ENCODE measurements at places on chromosomes 3 and 15.

- no peak for DNase-seq
Observed at GRCh38 chr15:64026591-64026990, 19.7 kb downstream of the DAPK2 start.

GRCh38 chr3:134372396-134373270 lies 1.6 kb downstream of the AMOTL2 start:
- no peak for DNase-seq

DNA sequence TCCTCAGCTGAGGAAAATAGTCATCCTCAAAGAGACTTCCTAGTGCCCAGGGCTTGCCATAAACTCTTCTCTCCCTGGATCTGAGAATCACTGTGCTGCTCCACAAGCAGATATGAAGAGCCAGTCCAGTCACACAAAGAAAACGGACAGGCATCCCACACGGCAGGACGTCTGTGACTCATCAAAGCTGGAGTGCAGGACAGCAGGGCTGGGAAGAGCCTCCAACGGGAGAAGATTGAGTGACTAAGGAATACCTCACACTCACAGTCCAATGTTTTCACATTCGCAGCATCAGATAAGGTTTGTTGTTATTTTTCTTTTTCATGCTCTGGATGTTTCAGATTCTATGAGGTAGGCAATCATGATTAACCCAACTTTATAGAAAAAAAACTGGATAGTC lies 57.8 kb downstream of the NEK10 start:
- no peak for DNase-seq

GRCh38 chr3:195208183-195208582 lies 62.8 kb downstream of the XXYLT1 start:
- no peak for DNase-seq

GRCh38 chr3:184666442-184666841 lies 45.4 kb downstream of the MAGEF1 start:
- no peak for DNase-seq

- DNase-seq: no peak
Observed at GRCh38 chr3:179432021-179432420, 19.2 kb downstream of the GNB4 start.

DNA sequence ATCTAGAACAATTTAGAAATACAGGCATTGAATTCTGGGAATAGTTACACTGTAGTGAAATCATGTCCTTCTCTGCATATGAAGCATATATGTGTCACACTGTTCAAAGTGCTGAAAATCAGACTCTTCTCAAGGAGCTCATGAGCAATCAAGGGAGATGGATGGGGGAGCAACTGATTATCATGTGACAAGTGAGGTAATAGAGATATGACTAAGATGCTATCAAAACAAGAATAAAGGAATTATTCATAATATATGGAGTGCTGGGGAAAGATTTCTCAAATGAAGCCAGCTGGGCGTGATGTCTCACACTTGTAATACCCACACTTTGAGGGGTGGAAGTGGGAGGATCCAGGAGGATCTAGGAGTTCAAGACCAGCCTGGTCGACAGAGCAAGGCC lies 74.9 kb upstream of the CHRNB4 start:
- DNase-seq: no peak

DNA sequence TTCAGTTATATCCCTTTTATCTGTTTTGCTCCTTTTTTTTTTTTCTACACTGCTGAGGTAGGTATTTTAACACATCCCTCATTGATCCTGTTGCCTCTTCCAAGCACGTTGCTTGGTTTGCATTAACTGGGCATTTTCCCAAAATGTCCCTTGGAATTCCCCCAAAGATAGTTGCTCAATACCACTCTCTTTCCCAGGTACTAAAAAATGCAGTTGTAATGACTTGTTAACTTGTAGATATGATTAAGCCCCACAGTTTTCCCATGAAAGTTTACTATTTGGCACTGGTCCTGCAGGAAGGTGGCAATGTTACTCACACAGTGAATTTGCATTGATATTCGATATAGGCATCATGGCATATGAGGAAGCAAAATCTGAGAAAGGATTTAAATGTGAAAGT lies 67.1 kb downstream of the GRM7 start:
- DNase-seq: no peak

DNA sequence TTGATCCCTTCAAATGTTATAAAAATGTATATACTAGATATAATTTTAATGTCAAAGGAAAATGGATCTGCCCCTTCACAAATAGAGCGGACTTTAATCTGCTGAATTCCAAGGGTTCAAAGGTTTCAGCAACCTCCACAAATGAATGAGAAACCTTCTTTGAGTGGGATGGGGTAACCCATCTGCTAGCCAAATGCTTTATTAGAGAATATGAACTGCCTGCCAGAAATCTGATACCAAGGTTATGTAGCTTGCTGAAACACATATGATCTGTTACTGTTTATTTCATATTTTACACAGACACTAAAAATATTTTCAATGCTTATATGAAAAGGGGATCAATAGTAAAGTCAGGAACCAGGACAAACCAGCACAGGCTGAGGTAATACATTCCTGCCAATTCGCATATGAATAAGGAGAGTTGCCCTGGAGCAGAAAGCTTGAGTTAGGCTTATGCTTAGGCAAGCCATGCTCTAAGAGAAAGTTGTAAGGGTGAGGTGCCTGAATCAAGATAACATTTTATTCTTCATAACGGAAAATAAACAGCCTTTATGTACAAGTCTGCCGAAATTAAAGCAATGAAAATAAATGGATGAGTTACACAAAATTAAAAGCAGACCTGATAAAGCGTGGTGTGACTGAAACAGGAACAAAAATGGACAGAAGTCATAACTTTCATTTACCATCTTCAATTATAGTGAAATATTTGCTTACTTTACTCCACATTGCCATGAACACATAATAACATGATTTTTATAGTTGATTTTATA lies 26.5 kb downstream of the PLOD2 start:
- DNase-seq: no peak

GRCh38 chr3:98596541-98597500 lies 3.4 kb upstream of the CPOX start:
- no peak for DNase-seq

- no peak for DNase-seq
Observed at GRCh38 chr3:171837698-171838097, 5.5 kb upstream of the TMEM212 start.

DNA sequence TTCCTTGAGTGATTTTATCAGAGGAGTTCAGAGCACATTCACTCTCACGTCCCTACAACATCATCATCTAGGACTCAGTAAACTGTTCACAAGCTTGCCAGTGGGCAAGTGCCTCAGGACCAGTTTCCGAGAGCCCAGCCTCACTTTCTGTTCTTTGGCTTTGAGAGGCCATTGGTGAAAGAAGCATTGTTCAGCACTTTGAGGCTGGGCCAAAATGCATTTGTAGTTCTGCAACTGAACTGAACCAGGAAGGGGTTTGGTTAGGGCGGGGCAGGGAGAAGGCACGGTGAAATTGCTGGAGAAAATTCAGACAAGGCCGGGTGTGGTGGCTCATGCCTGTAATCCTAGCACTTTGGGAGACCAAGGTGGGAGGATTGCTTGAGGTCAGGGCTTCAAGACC lies 222.1 kb upstream of the CHRM5 start:
- no peak for DNase-seq

GRCh38 chr3:64278625-64279024 lies 53.4 kb upstream of the PRICKLE2 start:
- DNase-seq: no peak

- DNase-seq: no peak
Observed at GRCh38 chr3:46899151-46900006, 21.9 kb downstream of the PTH1R start.

DNA sequence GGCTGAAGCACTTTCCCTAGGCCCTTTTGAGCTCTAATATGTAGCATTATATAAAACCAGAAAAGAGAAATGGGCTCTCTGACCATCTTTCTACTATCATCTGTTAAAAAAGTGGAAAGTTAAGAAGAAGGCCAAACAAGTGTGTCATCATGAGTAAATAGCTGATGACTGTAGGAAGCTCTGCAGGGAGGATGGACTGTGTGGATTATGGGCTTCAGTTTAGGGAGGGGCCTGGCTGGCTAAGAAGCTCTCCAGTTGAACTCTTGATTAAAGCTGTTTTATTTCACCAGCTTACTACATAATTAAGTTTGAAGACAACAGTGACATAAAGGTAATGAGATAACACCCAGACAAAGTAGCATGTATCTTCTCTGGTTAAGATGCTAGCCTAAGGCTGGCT lies 30.6 kb downstream of the INTS14 start:
- no peak for DNase-seq

GRCh38 chr3:114879059-114880031 lies 267.7 kb downstream of the ZBTB20 start:
- no peak for DNase-seq

- no peak for DNase-seq
Observed at GRCh38 chr3:115792206-115792955, 169.1 kb downstream of the GAP43 start.

- DNase-seq: no peak
Observed at GRCh38 chr3:148816981-148817525, 10.6 kb upstream of the CPB1 start.

GRCh38 chr3:37494216-37494615 lies 319.8 kb upstream of the LRRFIP2 start:
- DNase-seq: no peak

GRCh38 chr15:64686130-64686735 lies 89.2 kb downstream of the RBPMS2 start:
- DNase-seq: no peak

DNA sequence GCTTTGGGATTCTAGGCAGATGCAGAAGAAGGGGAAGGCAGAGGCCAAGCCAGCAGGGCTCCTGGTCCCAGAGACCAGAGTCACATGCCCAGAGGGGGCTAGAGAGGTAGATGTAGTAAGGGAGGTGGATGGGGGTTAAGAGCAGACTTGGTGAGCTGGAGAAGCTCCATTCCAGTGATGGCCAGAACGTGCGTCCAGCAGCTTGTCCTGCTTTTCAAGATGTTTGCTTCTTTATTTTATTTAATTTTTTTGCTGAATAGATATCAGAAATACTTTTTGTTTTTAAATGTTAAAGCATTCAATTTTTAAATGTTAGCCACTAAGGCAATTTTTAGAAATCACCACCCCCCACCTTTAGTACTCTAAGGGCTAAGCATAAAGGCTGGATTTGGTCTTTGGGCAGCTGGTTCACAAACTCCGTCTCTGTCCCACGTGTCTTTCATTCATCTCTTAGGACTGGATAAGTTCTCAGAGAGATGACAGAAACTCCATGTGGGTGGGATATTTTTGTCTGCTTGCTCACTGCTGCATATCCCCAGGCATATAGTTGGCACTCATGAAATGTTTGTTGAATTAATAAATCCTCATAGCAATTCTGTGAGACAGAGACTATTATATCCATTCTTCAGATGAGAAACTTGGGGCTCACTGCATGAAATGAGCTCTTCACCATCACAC lies 6.7 kb downstream of the COLQ start:
- no peak for DNase-seq

DNA sequence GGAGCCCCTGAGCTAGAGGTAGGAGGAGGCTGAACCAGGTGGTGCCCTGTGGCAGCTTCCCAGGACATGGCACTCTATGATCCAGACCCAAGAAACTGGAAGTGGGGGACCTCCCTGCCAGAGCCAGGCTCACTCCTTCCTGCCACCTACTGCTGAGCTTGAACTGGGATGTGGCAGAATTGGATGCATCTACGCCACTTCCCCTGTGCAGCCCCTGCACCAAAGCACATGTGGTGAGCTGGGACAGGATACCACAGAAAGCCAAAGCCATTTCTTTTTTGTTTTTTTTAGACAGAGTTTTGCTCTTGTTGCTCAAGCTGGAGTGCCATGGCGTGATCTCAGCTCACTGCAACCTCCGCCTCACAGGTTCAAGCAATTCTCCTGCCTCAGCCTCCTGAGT lies 518.0 kb upstream of the PPP2R3A start:
- no peak for DNase-seq

GRCh38 chr3:127168271-127168670 lies 24.7 kb upstream of the PRR23E start:
- DNase-seq: no peak

GRCh38 chr15:70102827-70103226 lies 5.1 kb upstream of the TLE3 start:
- DNase-seq: no peak

DNA sequence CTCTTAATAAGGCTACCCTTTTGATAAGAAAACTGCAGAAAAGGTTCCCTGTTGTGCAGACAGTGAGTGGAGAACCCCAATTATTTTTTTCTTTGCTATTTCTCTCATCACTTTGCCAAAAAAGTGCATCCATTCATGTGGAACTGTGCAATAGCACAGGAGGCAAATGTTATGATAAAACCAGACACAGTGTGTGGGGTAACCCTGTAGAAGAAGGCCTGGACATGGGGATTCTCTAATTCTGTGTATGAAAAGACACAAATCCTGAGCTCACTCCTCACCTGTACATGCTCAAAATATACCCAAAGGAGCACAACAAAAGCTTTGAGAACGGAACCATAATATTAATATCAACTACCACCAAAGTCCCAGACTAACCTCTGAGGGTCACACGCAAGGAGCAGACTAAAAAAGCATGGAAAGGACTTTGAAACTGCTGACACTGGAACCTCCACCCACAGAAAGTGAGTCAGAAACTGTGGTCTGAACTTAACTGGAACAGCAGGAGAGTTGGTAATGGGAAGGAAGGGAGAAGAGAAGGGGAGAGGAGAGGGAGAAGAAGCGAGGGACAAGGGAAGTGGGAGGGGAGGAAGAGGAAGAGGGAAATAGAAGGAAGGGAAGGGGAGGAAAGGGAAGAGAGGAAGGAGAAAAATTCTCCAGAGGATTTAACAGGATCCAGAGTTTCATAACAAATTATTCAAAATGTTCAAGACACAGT lies 299.9 kb downstream of the TBC1D5 start:
- DNase-seq: no peak

GRCh38 chr15:71575474-71576045 lies 234.8 kb upstream of the NR2E3 start:
- DNase-seq: no peak

- no peak for DNase-seq
Observed at GRCh38 chr15:62541250-62541649, 376.2 kb upstream of the C2CD4B start.

DNA sequence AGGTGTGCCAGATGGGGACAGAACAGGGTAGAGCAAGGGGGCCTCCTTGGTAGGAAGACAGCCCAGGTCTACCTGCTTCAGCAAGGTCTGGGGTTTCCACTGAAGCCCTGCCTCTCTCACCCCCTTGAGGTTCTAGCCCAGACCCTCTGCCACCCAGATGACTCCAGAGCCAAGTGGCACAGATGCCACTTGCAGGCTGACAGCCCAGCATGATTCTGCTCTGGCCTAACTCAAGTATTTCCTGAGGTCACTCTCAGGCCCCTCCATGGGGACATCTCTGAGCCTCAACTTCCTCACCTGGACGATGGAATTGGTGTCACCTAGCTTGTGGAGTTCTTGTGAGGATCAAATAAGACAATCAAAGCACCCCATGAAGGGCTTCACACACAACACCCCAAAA lies 23.9 kb downstream of the PLXNB1 start:
- no peak for DNase-seq

Data from stimulated activated CD4-positive, alpha-beta T cell treated with anti-CD3 and anti-CD28 coated beads, Interleukin-4, amount 100 ng/mL, for 4 hours (primary cell).